Myocyte (in vitro differentiated cells): ENCODE measurements at places on chromosomes 3 and 15. TPM values are rescaled to one million over a fixed set of nuclear protein-coding genes. Genes with fewer than 3 reads are reported as not detected.

LRRIQ4 gene
- total RNA-seq, result not detected in 2 replicates

GRAMD2A gene
- total RNA-seq, result not detected in 2 replicates

CCK gene
- not detected in 2 replicates for total RNA-seq

LARP6 gene
- total RNA-seq, result 20.6 and 44.4 TPM in 2 replicates

KLHL6 gene
- not detected in 2 replicates for total RNA-seq

CPLX3 gene
- not detected in 2 replicates for total RNA-seq

RASGRP1 gene
- 0.05 and 0.27 TPM in 2 replicates for total RNA-seq

ST8SIA2 gene
- total RNA-seq, result 28.6 and 30.8 TPM in 2 replicates

CFAP20DC gene
- total RNA-seq, result 1.8 TPM in 2 replicates

ZNF385D gene
- total RNA-seq, result 0.99 and 1.6 TPM in 2 replicates

CRABP1 gene
- total RNA-seq, result not detected in 2 replicates

SLC28A2 gene
- total RNA-seq, result not detected in 2 replicates

SAXO2 gene
- total RNA-seq, result 0.29 and 3.6 TPM in 2 replicates

TTLL13 gene
- 0.08 TPM in 1 of 2 replicates, not detected in the other for total RNA-seq

GBE1 gene
- total RNA-seq, result 92.1 and 96.4 TPM in 2 replicates

CLDN1 gene
- total RNA-seq, result 0.40 and 0.62 TPM in 2 replicates

TM4SF18 gene
- 0.19 TPM in 1 of 2 replicates, not detected in the other for total RNA-seq

PDCD6IP gene
- 180 and 198 TPM in 2 replicates for total RNA-seq

NBEAL2 gene
- total RNA-seq, result 2.3 and 4.4 TPM in 2 replicates

FANCD2OS gene
- not detected in 2 replicates for total RNA-seq
